Sigmoid colon (tissue), 7 donors: ENCODE measurements at places on chromosomes 12 and 14. TPM values are rescaled to one million over a fixed set of nuclear protein-coding genes. Genes with fewer than 3 reads are reported as not detected.

DNA sequence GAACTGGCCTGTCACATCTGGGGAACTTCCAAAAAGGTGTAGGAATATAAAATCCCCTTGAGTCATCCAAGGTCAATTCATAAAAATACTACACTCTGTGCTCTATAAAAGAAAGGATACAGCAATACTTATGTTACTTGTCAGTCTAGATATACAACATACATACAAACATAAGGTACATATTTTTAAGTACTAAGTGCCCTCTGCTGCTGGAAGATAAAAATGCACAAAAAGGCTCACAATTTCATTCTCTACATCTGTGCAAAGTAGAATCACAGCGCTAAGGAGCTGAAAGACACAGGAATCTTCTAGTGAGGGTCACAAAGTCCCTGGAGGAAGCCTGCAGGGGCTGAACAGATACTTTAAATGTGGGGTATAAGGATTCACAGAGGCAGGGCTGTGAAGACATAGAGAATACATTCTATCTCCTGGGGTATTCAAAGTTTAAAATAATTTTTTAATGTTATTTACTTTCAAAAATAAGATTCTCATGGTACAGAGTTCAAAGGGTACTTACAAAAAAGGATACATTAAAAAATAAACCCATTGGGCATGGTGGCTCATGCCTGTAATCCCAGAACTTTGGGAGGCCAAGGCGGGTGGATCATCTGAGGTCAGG is 10.2 kb upstream of the GOLGA5 start:
- no peak for DNase-seq

DNA sequence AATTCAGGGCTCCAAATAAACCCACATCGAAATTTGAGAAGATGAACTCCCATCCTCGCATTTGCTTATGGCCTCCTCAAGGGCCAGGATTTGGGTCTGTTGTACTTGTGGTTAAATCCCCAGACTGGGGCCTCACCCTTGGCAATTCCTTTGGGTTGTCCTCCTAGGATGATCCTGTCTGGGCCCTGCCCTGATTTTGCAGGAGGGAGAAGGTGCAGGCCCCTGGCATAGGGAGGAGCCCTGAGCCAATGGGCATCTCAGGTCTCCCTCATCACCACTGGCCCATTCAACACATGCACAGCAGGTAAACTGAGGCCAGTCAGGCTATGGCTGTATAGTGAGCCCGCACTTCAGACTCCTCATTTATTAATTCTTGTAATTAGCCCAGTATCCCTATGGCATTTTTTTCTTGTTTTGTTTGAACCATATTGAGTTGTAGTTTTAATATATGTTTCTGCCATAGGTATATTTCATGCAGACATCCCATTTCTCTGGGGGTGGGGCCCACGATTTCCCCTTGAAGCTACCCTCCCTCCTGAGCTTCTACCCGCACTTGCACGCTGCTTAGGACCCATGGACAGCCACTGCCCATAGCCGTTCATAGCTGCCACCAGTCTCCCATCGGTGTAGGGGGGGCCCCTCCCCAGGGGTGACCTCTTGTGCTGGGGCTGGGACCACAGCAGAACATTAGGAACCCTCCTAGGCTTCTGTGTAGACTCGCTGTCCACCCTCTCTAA is 67.1 kb upstream of the DDX11 start:
- peak; percentile 48 for DNase-seq

PLEK2 gene
- total RNA-seq = 7.8 TPM

- DNase-seq = no peak
Observed at GRCh38 chr12:107330831-107331431, 237.6 kb upstream of the CRY1 start.

DNA sequence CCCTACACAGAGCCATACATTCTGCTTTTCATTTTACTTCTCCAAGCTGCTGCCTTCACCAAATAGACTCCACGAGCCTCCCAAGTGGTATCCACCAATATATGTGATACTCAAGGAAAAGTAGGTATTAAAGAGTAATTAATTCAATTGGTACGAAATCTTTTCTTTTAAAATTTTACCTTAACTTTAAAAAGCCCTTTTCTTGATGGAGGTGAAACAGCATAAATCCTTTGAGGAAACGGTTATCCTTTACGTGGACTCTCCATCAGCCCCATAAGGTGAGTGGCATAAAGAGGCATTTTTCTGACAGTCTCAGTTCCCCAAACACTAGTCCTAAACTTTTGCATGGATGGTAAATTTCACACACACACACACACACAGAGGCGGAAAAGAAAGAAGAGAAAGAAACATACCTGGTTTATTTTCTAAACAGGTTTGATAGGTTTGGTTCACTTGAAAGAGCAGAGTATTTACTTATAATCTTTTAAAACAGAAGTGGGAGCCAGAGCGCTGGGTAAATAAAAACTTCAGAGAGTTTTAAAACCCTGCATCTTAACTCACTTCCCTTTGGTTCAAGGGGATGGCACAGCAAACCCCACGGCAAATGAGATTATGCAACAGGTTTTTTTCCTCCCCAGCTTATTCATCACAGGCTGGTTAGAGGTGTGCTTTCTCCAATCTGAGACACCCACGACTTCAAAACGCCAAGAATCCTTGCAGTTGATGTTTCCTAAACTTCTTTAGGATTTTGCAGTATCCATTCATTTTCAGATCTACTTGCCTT is 1.9 kb downstream of the DUSP16 start:
- DNase-seq = peak; percentile 81

ESPL1 gene
- total RNA-seq = 0.28 TPM

- DNase-seq = no peak
Observed at GRCh38 chr12:57309420-57309819, 58.4 kb upstream of the STAC3 start.

CDKN3 gene
- 1.8 TPM for total RNA-seq

- peak; percentile 47 for DNase-seq
Observed at GRCh38 chr12:131121705-131122405, 168.1 kb downstream of the ADGRD1 start.

- DNase-seq = peak; percentile 81
Observed at GRCh38 chr12:106245767-106246166, 2.1 kb downstream of the CKAP4 start.

DNA sequence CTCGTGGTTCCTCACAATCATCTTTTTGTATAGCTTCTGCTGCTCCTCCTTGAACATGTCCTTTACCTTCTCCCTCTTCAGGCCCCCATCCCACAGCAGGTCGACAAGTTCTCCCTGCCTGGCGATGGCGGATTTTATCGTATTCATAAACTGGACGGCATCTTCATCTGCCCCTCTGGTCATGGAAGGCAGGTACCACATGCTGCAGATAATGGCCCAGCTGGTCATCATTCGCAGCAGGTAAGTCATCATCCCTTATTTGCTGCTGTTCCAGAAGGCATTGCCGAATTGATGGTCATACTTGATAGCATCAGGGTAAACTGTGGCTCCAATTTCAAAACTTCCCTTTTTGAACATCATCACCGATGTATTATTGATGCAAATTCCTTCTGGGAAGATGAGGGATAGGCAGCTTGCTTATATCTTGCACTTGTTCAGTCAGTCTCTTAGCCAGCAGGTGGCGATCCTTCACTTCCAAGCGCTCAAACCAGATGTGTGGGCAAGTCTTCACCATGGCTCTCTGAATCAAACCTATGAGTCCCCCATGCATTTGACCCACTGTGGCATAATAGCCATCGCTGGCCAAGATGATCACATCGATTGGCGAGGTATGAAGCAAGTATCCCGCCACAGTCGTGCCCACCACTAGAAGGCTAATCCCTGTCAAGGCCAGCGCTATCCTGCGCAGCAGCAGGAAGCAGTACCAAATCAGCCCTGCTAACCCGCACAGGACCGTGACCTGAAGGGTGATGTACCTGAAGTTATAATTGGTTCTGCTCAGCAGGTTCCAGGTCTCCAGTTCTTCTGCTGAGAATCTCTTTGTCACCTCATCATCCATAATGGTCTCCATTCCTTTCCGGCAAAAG is 381.5 kb upstream of the STXBP6 start:
- DNase-seq = no peak
